ENCODE measurements at places on chromosomes 4 and X. TPM values are rescaled to one million over a fixed set of nuclear protein-coding genes. Genes with fewer than 3 reads are reported as not detected.

The MGAT4D gene
- total RNA-seq: not detected

The CFAP47 gene
- 0.26 TPM for total RNA-seq

The BEX3 gene
- total RNA-seq: 595 TPM

The INTU gene
- 27.0 TPM for total RNA-seq

The NXF2 gene
- total RNA-seq: 0.52 TPM

The SERPINA7 gene
- total RNA-seq: not detected

The CCDC120 gene
- 13.0 TPM for total RNA-seq

The PPP1R2C gene
- total RNA-seq: not detected

The PCDH18 gene
- 11.9 TPM for total RNA-seq

The CPE gene
- total RNA-seq: 237 TPM

The USP27X gene
- 7.1 TPM for total RNA-seq

The SLC4A4 gene
- 3.0 TPM for total RNA-seq

The FAM9B gene
- total RNA-seq: not detected

The NSUN7 gene
- 17.9 TPM for total RNA-seq

The COL25A1 gene
- 5.4 TPM for total RNA-seq

The ADGRG4 gene
- total RNA-seq: not detected

The HTN1 gene
- total RNA-seq: not detected

The NFKB1 gene
- total RNA-seq: 5.5 TPM

The NALF2 gene
- 72.5 TPM for total RNA-seq

The SPANXA2 gene
- not detected for total RNA-seq

The PNMA6F gene
- not detected for total RNA-seq

The SPANXN3 gene
- not detected for total RNA-seq

The SPOCK3 gene
- 20.9 TPM for total RNA-seq

The BEX5 gene
- 5.8 TPM for total RNA-seq
